ENCODE measurements at places on chromosomes 1 and 21.

DNA sequence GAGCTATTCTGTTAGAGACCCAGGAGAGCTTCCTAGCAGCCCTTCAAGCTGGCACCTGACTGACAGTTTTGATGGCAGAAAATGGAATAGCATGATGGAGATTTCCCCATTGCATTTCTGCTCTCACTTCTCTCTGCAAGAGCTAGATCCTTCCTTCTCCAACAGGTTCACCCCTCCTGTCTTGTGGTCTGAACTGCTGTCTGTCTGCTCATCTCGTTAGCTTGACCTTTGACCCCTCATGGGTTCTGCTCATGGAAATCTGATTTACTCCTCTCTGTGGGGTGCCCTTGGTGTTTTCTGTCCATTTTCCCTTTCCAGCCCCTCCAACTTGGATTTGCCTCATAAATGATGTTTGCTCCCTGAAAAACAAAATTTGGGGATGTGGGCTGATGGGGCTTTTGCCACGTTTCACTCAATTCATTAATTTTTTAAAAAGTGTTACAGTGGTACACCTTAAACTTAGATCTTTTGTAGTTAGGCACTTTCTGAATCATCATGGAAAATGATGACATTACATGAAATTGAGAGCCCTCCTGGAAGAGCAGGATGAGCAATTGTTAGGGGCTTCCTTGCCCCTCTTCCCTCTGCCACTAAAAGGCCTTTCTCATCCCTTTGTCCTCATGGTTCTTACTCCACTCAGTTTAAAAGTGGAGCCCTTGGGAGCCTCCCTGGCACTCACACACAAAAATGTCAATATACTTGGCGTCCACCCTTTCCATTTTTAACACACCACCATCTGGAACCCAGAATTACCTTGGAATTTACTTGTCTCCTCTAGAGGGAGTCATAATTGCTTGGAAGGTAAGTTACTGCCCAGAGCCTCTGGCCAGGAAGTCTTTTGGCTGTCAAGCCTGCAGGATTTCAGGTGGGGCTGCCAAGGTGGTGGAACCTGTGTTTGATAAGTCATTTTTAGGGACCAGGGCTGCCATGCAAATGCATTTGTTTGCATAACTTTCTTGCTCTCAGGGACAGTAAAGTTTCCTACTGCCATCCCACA, 31.9 kb upstream of the IL19 start:
- peak; percentile 27 for DNase-seq

DNA sequence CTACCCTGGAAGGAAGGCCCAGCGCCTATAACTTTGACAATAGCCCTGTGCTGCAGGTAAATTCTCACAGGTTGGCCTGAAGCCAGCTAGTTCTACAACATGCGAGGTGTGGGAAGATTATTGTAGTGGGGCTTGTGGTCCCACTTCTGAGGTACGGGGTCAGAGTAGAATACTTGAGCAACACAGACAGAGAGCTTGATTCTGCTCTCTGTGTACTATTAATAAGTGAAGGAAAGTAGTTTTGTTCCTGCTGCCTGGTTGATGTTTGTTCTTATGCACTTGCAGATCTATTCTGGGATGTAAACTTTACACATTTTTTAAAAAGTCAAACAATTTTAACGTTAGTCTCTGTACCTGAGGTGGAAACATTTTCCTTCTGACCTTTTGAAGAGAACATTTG, 80.4 kb downstream of the LAMC1 start:
- DNase-seq, result no peak

- DNase-seq, result no peak
Observed at GRCh38 chr1:246932366-246932700, 585 bp upstream of the AHCTF1 start.

DNA sequence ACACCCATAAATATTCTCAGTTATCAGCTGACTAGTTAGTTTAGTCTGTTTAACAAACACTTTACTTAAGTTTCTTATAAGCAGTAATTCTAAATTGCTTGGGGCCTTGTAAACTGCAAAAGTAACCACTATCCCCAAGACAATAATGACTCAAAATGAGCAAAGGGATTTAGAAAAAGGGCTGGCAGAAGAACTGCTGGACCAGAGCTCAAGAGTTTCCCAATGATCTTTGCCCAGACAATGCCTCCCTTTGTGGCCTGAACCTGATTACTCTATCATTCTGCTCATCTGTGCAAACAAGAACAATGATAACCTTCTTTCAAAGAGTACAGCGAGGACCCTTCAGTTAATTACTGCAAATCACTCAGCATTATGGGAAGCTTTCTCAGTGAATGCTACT, 123.5 kb downstream of the TIAM1 start:
- no peak for DNase-seq

- no peak for DNase-seq
Observed at GRCh38 chr1:91701472-91701869, 184.5 kb downstream of the TGFBR3 start.

DNA sequence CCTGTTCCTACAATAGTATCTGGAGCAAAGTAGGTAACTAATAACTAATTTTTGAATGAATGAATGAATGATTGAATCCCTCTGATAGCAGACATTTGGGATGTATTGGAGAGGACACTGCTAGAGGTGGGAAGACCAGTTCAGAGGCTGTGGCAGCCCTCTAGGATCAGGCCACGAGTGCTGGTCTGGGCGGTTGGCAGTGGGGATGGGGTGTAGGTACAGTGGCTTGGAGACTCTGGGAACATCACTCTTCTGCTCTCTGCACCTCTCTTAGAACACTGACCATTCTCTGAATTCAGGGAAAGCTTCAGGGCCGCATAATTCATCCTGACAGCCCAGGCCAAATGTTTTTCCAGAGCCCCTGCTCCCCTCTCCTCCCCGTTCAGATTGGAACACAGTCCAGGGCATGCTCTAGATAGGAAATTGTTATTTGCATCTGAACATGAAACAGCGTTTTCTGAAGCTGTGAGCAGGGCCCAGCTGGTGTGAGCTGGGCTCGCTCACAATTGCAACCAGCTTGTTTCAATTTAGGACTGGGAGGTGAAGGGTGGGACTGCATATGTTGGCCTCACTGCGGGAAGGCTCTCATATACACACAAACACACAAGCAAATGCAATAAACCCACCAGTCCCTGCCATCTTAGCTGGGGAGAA, 253.1 kb upstream of the USP24 start:
- DNase-seq, result no peak

GRCh38 chr1:66312271-66312990, 221.5 kb upstream of the SGIP1 start:
- DNase-seq, result no peak

- DNase-seq, result no peak
Observed at GRCh38 chr1:23367451-23367790, 2.2 kb downstream of the ZNF436 start.

DNA sequence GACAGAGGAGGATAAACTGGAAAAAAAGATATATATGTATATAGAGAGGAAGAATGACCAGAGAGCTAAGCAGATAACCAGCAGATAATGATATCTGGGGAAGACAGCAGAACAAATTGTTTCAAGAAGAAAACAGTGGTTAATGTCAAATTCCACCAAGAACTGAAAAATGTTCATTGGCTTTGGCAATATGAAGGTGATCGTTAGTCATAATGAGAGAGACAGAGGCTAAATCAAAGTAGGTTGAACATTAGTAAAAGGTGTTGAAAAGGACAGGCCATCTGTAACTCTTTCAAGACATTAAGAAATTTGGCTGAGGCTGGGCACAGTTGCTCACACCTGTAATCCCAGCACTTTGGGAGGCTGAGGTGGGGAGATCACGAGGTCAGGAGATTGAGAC, 25.3 kb upstream of the CR2 start:
- DNase-seq, result no peak

GRCh38 chr1:7013833-7014639, 228.8 kb downstream of the CAMTA1 start:
- no peak for DNase-seq

GRCh38 chr1:198638894-198639635, at the start of gene PTPRC:
TSS of gene PTPRC (plus strand) at chr1:198639040. CDS start at chr1:198639269, 229 bp downstream.
- peak; percentile 40 for DNase-seq

- no peak for DNase-seq
Observed at GRCh38 chr1:35914717-35915116, 16.2 kb upstream of the AGO3 start.

DNA sequence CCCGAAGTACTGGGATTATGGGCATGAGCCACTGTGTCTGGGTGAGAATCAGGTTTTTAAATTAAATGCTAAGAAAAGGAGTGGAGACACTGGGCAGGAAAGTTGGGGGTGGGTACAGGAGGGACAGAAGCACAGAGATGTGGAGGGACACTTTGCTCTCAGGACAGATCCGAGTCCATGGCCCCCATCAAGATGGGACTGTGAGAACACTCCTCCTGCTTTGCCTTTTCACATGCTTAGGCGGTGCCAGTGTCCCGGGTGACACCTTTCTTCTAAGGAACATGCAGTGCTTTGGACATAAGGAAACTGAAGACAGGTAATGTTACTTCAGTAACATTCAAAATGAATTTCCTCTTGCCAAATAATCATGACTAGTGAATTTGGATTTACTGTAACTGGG, 16.7 kb downstream of the SLC25A33 start:
- DNase-seq, result no peak

DNA sequence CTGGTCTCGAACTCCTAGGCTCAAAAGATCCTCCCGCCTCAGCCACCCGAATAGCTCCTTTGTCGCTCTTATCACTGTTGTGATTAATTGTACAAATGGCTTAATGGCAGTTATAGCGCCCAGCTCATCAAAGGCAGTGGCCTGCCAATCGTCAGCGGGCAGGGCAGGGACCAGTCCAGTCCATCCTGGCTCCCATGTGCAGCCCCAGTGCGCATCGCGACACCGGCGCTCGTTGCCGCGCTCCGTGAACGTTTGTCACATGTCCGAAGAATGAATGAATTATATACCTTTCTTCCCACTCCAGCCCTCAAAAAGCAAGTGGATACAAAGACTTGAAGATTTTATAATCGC, 18.4 kb downstream of the MTX1 start:
- no peak for DNase-seq

GRCh38 chr1:218367118-218367517, 22.0 kb downstream of the TGFB2 start:
- DNase-seq, result no peak

DNA sequence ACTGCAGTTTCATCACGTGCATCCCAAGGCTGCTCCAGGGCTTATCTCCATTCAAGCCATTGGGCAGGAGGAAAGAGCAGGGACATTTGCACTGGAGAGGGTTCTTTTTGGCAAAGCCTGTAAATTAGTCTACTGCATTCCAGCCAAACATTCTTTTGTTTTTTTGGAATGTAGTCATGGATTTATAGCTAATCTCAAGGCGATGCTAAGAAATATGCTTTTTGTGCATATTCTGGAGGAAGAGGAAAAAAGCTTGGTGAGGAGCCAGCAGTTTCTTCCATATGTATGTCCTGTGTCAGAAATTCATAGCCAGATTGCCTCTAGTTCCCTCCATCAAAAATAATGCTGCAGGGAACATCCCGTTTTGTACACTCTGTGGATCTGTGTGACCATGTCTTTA, 221.4 kb downstream of the BACH1 start:
- no peak for DNase-seq

DNA sequence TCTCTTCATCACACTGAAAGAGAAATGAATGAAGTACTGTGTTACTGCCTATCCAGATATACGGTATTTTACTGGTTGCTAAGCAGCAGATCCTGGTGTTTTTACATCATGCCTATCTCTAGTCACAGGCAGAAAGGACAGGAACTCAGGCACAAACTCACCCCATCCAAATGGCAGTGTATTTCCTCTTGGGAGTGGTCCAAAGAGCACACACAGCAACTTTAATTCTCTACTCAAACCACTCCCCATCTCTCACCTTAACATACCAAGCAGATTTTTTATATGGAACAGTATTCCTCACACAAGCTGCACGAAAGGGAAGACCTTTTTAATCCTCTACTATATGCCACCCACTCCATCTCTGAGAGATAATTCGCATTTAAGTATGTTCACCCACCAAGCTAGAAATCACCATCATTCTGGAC, 27.3 kb downstream of the EIF4G3 start:
- no peak for DNase-seq

GRCh38 chr1:12342401-12343003, 112.7 kb downstream of the VPS13D start:
- DNase-seq, result no peak

DNA sequence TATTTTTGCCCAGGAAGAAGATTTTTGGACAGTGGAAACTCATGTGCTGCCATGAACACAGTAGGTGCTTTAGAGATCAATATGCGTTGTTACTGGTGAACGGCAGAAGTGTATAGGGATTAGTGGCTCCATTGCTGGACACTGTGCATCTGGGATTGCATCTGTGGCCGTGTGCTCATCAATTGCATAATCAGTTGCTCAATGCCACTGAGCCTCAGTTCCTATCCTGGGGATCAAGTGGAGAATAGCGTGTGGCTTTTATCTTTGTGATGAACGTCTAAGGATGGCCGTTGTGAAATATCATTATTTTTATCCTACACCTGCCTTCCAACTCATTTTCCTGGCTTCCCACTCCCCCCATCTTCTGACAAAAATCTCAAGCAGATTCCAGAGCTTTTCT, 5.4 kb downstream of the TNN start:
- no peak for DNase-seq

- no peak for DNase-seq
Observed at GRCh38 chr1:223642237-223642636, 23.3 kb downstream of the CAPN8 start.

GRCh38 chr1:57696043-57696442, 272.2 kb upstream of the DAB1 start:
- DNase-seq, result no peak

DNA sequence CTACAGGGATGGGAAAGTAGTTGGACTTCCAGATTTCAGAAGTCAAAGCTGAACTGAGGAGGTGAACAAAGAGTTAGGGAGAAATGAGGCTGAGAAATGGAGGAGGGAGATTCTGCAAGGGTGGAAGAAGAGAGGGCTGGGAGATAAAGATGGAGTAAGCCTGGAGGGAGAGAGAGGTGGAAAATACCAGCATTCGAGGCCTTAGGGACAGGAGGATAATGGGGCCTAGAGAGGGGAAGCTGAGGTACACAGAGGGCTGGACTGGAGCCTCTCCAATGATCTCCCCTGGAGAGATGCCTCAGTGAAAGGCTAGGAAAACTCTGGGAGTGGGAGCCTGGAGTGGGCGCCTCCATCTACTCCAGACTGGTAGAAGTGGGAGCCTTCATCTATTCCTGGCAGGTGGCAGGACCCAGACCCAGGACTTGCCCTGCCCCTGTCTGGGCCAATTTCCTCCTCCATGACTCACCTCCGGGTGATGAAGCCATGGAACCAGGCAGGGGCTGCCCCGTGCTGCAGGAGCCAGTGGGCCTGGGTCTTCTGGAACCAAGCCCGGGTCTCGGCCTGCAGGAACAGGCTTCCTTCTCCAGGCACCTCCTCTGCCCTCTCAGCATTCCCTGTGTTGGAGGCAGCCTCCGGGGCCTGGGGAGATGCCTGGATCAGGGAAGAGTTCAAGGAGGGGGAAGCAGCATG, 1.9 kb downstream of the SH2D2A start:
- DNase-seq, result peak; percentile 59

- DNase-seq, result peak; percentile 70
Observed at GRCh38 chr1:154567386-154568156, at the start of gene CHRNB2. TSS of gene CHRNB2 (plus strand) at chr1:154567778. CDS start at chr1:154568045, 267 bp downstream.

GRCh38 chr1:200437556-200438203, 27.8 kb upstream of the ZNF281 start:
- no peak for DNase-seq

Data from CD4-positive, alpha-beta T cell treated with Interleukin-6 for 4 hours (primary cell).